Stimulated activated CD8-positive, alpha-beta memory T cell treated with anti-CD3 and anti-CD28 coated beads, Interleukin-4, amount 100 ng/mL, for 1 hour (primary cell): ENCODE measurements at places on chromosomes 11 and 22.
A peak's percentile ranks its signal among the peaks of the same experiment; 100 is the strongest.

DNA sequence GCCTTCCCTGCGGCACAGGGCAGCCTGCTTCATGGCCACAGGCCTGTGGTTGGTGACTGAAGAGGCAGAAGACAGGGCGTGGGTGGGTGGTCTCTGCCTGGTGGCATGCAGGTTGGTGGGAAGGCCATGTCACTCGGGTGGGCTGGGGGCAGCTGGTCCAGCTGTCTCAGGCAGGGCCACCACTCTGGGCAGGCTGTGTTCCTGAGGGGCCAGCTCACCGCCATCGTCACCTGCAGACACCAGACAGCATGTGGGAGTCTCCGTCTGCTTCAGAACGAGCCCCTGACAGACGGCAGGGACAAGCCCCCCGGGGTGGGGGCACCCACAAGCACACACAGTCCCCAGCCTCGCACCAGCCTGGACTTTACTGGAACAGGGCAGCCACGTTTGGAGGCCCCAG, 750.1 kb downstream of the BRD1 start:
- no peak for DNase-seq

DNA sequence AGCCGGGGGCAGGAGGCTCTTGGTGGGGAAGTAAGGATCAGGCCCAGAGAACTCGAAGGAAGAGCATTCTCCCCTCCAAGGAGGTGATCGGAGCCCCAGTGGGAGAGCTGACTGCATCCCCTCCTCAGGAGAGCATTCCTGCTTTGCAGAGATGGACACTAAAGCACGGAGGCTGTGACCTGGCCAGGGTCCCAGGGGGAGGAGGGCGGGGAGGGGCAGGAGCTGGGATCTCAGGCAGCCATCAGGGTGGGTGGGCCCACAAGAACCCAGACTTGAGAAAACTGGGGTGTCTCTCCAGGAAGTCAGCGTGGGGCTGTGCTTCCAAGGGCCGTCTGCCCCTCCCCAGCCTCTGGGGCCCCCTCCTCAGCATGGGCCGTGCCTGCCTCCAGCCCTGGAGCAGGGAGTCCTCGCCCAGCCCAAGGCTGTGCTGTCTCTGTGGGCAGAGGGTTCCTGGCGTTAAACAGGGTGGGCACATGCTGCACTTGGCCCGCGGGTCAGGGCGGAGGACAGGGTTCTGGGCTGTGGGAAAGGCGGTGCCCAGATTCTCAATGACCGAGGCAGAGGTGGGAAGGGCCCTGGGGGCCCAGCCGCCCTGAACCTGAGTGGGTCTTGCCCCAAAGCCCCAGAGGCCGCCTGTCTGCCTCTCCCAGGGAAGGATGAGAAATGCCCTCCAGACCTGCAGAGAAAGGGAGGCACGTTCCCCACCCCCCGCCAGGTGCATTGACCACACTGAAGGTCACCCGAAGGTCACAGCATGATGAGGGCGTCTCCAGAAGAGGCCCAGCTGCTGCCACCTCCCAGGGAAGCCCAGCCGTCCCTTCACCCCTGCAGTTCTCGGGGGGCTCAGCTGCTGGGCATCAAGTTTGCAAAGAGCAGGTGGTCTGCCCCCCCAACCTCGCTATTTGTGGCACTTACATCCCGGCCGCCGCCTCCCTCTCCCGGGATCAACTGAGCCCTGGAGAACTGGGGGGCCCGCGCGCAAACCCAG, 643 bp downstream of the CEND1 start:
- DNase-seq = no peak

- no peak for DNase-seq
Measured at GRCh38 chr11:122081073-122081472, 34.9 kb downstream of the BLID start.

DNA sequence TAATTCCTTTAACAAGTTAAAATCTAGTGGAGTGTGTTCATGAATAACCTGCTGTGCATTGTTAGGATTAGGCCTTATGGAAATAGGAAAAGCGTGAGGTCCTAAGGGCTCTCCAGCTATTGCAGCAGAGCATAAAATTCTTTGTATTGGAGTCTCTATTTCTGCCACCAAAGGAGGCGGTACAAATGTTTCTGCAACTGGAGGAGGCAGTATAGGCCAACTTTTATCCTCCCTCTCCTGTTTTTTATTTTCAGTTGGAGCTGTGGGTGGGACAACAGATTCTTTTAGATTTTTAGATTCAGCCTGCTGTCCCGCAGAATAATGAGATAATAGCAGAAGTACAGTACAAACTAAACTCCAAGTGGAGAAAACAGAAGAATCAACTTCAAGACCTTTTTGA, 26.2 kb downstream of the OR10A6 start:
- DNase-seq = no peak

DNA sequence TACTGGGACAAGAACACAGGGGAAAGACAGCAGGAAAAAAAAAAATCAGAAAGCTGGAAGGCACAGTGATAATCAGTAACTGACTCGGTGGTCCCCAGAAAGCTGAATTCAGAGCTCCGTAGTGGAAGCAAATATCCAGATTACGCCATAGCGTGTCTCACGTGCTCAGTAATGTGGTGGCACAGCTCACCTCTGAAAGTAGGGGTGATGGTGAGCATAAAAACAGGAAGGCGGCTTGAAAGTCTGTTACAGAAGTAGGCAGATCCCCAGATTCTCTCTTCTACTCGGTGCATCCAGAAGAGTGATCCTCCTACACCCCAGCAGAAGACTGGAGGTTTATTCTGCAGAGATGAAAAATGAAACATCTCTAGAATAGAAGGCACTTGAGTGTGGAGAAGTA, 11.1 kb upstream of the OR8B3 start:
- DNase-seq = no peak

GRCh38 chr11:95093548-95093947, 3.9 kb downstream of the ENDOD1 start:
- no peak for DNase-seq

DNA sequence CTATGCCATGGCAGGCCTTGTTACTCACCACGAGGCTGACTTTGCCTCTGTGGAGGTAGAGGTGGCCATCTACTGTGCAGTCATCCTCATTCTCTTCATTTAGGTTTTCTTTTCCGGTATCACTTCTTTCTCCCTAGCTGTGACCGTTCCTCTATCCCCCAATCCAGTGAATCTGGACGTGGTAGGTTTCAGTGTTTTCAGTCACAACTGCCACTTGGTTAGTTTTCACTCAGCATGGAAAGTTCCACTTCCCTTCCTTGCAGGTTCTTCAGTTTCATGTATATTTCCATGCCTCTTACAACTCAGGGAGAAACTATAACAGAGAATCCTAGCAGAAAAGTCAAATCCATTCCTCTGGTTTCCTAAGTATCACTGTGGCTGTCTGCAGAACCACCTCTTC, 1.9 kb downstream of the HPS4 start:
- no peak for DNase-seq

- peak; percentile 27 for DNase-seq
Measured at GRCh38 chr11:75328426-75329277, 22.8 kb downstream of the ARRB1 start.

- no peak for DNase-seq
Measured at GRCh38 chr11:15821451-15821850, 534.9 kb downstream of the SOX6 start.

DNA sequence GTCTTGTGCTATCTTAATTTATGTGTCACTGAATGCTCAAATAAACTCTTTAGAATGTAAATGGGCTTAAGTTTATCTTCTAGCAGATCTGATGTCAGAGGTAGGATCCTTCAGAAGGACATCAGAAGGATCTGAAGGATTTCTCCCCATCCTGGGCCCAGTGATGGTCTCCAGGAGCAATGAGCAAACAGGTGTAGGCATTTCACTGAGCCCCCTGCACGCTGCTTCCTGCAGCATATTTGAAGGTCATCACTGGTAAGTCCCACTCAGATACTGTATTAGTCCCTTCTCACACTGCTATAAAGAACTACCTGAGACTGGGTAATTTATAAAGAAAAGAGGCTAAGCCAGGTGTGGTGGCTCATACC, 4.5 kb downstream of the GSTP1 start:
- DNase-seq = no peak

GRCh38 chr11:111945198-111945597, 8.1 kb downstream of the DIXDC1 start:
- DNase-seq = no peak

DNA sequence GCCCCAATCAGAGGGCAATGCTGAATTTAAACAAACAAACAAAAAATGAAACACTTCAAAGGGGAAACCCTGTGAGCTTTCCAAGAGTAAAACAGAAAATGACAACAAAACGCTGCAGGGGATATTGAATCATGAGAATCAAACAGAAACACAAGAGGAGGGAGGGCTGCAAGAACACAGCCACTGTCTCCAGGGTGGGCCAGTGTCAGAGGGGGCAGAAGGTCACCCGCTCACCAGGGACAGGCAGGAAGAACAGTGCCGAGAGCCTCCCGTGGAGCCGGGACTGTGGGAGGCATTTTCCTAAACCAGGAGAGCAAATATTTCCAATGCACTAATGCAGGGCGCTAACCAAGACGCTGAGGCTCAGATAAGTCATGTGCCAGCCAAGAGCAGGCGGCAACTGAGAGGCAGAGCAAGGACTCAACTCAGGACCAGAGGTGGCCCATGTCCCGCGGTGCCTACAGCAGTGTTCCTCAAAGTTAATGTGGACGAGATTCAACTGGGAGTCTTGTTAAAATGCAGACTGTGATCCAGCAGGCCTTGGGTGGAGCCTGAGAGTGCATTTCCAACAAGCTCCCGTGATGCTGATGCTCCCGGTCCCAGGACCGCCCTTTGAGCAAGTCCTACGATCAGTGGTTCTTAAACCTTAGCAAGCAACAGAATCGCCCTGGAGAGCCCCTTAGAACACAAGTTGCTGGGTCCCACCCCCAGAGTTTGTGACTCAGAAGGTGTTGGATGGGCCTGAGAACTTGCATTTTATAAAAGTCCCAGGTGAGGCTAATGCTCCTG, 197.2 kb downstream of the TENM4 start:
- no peak for DNase-seq

GRCh38 chr11:100832829-100833228, 145.7 kb downstream of the ARHGAP42 start:
- DNase-seq = no peak

- no peak for DNase-seq
Measured at GRCh38 chr11:65373839-65374580, 8.4 kb downstream of the SLC25A45 start.

GRCh38 chr11:126134461-126135155, 71.9 kb upstream of the CDON start:
- no peak for DNase-seq

GRCh38 chr22:46251266-46251665, 1.2 kb upstream of the CDPF1 start:
- DNase-seq = no peak

DNA sequence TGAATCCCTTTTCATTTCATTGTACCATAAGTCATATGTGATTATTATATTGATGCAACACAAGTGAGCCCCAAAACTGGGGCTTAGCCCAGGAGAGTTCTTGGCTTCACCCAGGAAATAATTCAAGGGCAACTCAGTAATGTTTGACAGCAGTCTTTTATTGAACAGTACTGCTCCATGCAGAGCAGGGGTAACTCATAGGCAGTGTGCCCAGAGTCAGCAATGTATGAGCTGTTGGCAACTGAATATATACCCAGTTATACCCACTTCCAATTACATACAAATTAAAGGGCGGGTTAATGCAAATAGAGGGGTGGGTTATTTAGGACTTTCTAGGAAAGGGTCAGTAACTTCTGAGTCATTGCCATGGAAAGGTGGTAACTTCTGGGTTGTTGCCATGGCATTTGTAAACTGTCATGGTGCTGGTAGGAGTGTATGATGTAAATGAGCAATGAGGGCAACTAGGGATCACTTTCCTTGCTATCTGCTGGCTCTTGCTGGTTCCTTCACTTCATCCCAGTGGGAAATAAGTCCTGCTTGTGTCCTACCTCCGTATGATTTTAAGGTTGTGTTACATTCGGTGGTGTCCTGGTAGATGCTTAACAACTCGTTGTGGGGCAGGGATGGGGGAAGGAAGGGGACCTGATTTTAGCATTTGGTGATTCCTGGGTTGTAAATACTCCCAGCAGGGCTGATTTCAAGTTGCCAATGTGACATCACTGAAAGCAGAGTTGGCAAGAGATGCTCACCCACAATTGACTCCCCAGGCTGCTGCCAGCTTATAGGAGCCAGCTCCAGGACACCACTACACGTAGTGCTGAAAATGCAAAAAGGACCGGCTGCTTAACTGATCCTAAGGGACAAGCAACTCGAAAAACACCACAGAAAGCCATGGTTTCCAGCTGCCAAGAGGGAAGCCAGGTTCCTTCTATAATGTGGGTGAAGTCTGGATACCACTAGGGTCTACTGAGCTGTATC, 70.1 kb downstream of the SYT9 start:
- no peak for DNase-seq

- DNase-seq = no peak
Measured at GRCh38 chr11:84419616-84420015, 1133.4 kb upstream of the CCDC90B start.

DNA sequence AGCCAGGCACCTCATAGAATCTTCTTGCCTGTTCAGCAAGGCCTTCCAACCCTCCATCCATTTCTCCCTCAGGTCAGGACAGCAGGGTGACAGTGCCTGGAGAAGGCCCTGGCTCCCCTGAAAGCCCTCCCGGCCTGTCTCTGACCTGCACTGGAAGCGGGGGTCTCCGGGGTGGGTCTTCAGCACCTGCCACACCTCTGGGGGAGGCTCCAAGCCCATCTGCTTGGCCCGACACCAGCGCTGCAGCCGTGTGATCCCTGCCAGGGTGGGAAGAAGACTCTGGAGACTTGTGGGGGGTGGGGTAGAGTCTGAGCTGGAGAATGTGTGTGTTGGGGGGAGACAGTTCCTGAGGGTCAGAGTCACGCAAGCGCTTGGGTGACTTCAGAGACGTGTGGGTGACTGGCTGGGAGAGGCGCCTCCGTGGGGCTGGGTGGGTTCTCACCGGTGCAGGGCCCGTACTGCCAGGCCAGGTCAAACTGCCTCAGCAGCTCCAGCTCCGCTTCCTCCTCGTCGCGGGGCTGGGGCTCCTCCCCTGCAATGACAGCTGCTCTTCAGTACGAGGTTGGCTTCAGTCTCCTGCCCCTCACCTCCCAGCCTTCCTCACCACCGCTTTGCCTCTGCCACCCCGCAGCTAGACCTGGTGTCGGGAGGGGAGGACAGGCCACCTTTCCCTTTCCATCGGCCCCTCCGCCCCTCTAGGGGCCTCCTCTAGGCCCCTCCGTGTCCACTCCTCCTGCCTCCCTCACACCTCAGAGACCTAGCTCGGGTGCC, 615 bp downstream of the POLD4 start:
- peak; percentile 27 for DNase-seq

GRCh38 chr22:27669798-27670599, 131.6 kb downstream of the MN1 start:
- DNase-seq = no peak

DNA sequence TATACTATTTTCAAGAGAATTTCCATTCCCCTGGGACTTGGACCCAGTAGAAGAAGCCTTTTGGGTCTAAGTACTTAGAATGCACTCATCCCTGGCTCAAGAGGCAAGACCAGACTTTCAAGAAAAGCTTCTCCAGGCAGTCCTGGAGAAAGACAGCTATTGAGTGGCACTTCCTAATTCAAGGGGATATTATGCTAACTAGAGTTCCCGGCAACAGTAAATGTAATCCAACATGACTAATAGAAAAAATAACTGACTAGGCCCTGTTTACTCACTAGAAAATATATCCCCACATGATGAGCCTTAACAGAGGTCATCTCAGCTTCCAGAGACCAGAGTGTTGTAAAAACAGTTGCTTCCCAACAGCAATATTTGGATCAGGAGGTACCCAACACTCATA, 47.2 kb upstream of the AKIP1 start:
- DNase-seq = no peak

- DNase-seq = no peak
Measured at GRCh38 chr11:827146-827896, 398 bp upstream of the CRACR2B start.

GRCh38 chr11:47928426-47928825, 51.9 kb upstream of the PTPRJ start:
- no peak for DNase-seq

GRCh38 chr11:35227576-35228327, 88.8 kb downstream of the CD44 start:
- DNase-seq = no peak
